ENCODE measurements at places on chromosomes 1 and 21. TPM values are rescaled to one million over a fixed set of nuclear protein-coding genes. Genes with fewer than 3 reads are reported as not detected.

Gene AMY1B
- total RNA-seq: not detected

Gene FUBP1
- 156 TPM for total RNA-seq

Gene PDZK1
- 0.33 TPM for total RNA-seq

Gene EPHB2
- 77.4 TPM for total RNA-seq

Gene RASSF5
- total RNA-seq: 0.33 TPM

Gene EXTL1
- under 0.01 TPM for total RNA-seq

Gene SLC6A17
- 0.76 TPM for total RNA-seq

Gene BRINP3
- total RNA-seq: not detected

Gene OPTC
- total RNA-seq: not detected

Gene NBPF4
- not detected for total RNA-seq

Gene SLC19A1
- total RNA-seq: 18.8 TPM

Gene CD5L
- not detected for total RNA-seq

Gene FAM110D
- 5.6 TPM for total RNA-seq

Gene CA6
- not detected for total RNA-seq

Gene CASQ1
- total RNA-seq: not detected

Gene INKA2
- total RNA-seq: 5.6 TPM

Gene DNAJC28
- 2.4 TPM for total RNA-seq

Gene FAM229A
- total RNA-seq: 2.0 TPM

Gene S100A13
- total RNA-seq: 96.4 TPM

Gene LCE3D
- total RNA-seq: not detected

Gene DTL
- total RNA-seq: 28.4 TPM

Gene PALMD
- 182 TPM for total RNA-seq

Gene HTR1D
- total RNA-seq: under 0.01 TPM

Gene DMRTA2
- not detected for total RNA-seq

Gene COQ8A
- total RNA-seq: 8.8 TPM

Gene ZNF695
- 3.0 TPM for total RNA-seq

Gene OR2T27
- total RNA-seq: not detected

Gene CTSS
- 19.6 TPM for total RNA-seq

Gene GBP1
- total RNA-seq: 20.5 TPM

Gene PROK1
- not detected for total RNA-seq

Gene LUZP1
- total RNA-seq: 81.3 TPM

Gene NECTIN4
- total RNA-seq: 0.65 TPM

Gene SLC44A5
- 19.9 TPM for total RNA-seq

Gene TCHH
- total RNA-seq: not detected

Gene GPR25
- not detected for total RNA-seq

Gene PEAR1
- 46.9 TPM for total RNA-seq
